ENCODE measurements at places on chromosomes 2 and 18. TPM values are rescaled to one million over a fixed set of nuclear protein-coding genes. Genes with fewer than 3 reads are reported as not detected.

Gene RTN4
- polyA plus RNA-seq: 183 TPM

DNA sequence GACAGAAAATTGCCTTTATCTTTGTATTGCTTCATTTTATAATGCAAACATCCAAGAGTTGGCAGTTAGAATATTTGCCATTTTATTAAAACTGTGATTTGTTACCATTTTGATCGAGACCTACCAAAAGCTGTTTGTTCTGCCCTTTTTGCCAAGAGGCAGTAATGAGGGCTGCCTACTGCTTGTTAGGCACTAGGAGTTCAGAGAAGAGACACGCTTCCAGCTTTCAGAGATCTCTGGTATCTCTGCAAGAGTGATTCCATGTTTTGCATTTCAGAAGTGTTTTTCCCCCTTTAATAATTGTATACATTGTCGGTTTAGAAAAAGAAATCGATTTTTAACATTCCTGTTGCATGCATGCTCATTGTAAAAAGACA, 628 bp downstream of the MRPL30 start:
- H3K36me3 ChIP-seq: no peaks in the 10 kb centered on the region
- peaks cover 20% of the 10 kb centered on the region for H3K4me1 ChIP-seq
- no peak for DNase-seq
- peak overlapping the region; percentile 76 for H3K4me3 ChIP-seq
- no peak overlapping the region for H3K27ac ChIP-seq

Gene CRYGD
- polyA plus RNA-seq: 2.5 TPM

GRCh38 chr2:134231301-134231964, 22.4 kb upstream of the MGAT5 start:
- H3K36me3 ChIP-seq: no peaks in the 10 kb centered on the region
- no peaks in the 10 kb centered on the region for H3K27me3 ChIP-seq
- H3K4me3 ChIP-seq: no peak overlapping the region
- no peaks in the 10 kb centered on the region for H3K4me1 ChIP-seq

Gene EIF2AK2
- polyA plus RNA-seq: 8.5 TPM

- DNase-seq: no peak
- peaks cover 11% of the 10 kb centered on the region for H3K4me1 ChIP-seq
- H3K27me3 ChIP-seq: no peaks in the 10 kb centered on the region
- H3K4me3 ChIP-seq: no peak overlapping the region
- no peaks in the 10 kb centered on the region for H3K36me3 ChIP-seq
Measured at GRCh38 chr2:73243884-73244570, 9.9 kb downstream of the CCT7 start.
